Chondrocyte (in vitro differentiated cells): ENCODE measurements at places on chromosomes 5 and 9. TPM values are rescaled to one million over a fixed set of nuclear protein-coding genes. Genes with fewer than 3 reads are reported as not detected.
A peak's percentile ranks its signal among the peaks of the same experiment; 100 is the strongest.

GADD45G gene
- 1.5 to 4.6 TPM (median 3.2 TPM) in 3 replicates for total RNA-seq

NUTM2G gene
- total RNA-seq = 0.10 to 0.15 TPM in 2 of 3 replicates, not detected in the other

C5orf46 gene
- total RNA-seq = 7.8 to 9.8 TPM in 2 of 3 replicates, not detected in the other

SELENOP gene
- 0.20 to 18.9 TPM (median 0.33 TPM) in 3 replicates for total RNA-seq

SNCAIP gene
- 1.2 to 2.6 TPM (median 1.6 TPM) in 3 replicates for total RNA-seq

SH3PXD2B gene
- total RNA-seq = 48.9 to 81.1 TPM (median 75.7 TPM) in 3 replicates

PTGES gene
- total RNA-seq = 0.95 to 3.3 TPM (median 1.3 TPM) in 3 replicates

SRA1 gene
- 46.5 to 50.4 TPM (median 50.3 TPM) in 3 replicates for total RNA-seq

LCNL1 gene
- 0.15 to 5.8 TPM (median 5.2 TPM) in 3 replicates for total RNA-seq

LECT2 gene
- not detected in 3 replicates for total RNA-seq

ZDHHC11 gene
- total RNA-seq = 1.9 to 4.7 TPM (median 2.3 TPM) in 3 replicates

GABRA6 gene
- not detected in 3 replicates for total RNA-seq

GPR21 gene
- 3.9 to 5.5 TPM (median 4.8 TPM) in 3 replicates for total RNA-seq

DNA sequence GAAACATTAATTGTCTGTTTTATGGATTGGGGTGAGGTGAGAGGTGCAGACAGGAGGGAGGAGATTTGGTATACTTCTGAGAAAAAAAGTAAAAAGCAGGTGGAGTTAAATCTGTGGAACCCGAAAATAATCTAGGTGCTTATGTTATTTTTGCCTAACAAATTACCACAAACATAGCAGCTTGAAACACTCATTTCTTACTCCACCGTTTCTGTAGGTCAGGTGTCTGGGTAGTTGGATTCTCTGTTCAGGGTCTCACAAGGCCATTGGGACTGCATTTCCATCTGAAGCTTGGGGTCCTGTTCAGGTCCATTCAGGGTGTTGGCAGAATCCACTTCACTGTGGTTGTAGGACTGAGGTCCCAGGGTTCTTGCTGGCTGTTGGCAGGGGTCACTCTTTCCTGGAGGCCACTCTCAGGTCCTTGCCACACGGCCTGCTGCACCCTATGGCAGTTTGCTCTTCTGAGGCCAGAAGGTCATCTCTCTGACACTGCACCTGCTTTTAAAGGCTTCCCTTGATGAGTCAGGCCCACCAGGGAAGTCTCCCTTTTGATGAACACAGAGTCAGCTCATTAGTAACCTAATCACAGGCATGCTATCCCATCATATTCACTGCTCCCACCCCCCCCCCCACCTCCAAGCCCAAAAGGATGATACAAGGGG lies 82.2 kb downstream of the TRIO start:
- H3K36me3 ChIP-seq = no peaks in the 10 kb centered on the region
- H3K4me1 ChIP-seq = peaks cover 76% of the 10 kb centered on the region
- H3K4me3 ChIP-seq = no peak overlapping the region
- no peak for DNase-seq
- no peaks in the 10 kb centered on the region for H3K27me3 ChIP-seq

DNA sequence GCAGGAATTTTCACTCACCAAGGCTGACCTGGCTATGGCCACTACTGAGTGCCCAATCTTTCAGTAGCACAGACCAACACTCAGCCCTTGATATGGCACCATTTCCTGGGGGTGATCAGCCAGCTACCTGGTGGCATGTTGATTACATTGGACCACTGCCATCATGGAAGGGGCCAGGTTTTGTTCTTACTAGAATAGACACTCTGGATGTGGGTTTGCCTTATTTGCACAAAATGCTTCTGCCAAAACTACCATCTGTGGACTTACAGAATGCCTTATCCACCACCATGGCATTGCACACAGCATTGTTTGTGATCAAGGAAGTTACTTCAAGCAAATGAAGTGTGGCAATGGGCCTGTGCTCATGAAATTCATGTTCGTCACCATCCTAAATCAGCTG lies 69.7 kb upstream of the SH3GL2 start:
- H3K4me1 ChIP-seq = peaks cover 4% of the 10 kb centered on the region
- H3K4me3 ChIP-seq = no peak overlapping the region

DNA sequence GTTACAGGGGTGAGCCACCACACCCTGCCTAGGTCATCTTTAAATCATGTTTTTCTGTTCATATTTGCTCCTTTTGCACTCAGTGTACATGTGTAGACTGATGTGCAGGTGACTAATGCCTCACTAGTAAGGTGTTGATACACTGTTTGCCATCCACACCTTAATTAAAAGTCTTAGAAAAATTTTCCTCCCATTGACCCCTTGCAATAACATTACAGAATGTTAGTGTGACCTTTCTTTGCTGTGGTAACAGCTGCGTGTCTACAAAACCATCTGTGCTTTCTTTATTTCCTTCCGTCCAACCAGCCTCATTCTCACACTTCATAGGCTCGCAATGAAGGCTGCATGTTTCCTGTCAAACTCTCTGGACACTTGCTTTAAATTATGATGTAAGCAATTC lies 6.6 kb upstream of the CEMIP2 start:
- no peak for DNase-seq
- no peaks in the 10 kb centered on the region for H3K4me1 ChIP-seq
- no peak overlapping the region for H3K4me3 ChIP-seq

DNA sequence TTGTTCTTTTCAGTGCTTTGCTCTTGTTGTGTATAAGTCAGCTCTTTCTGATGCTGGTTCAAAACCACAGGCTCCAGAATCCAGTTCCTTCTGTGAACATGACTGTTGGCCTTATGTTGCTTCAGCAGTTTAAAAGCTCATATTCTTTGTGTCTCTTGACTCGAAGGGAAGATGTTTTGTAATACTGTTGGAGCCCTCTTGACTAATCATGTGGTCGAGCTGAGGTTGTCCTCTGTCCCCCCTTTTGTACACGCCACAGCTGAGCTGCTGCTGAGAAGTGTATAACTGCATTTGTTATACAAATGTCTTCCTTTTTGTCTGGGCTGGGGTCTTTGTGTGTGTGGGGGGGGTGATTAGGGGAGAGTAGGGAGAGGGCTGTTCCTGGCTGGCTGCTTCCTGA lies 35.8 kb downstream of the SLC36A1 start:
- H3K4me1 ChIP-seq = peaks cover 18% of the 10 kb centered on the region
- no peak overlapping the region for H3K27ac ChIP-seq
- peaks cover 50% of the 10 kb centered on the region for H3K36me3 ChIP-seq
- no peaks in the 10 kb centered on the region for H3K27me3 ChIP-seq

DNA sequence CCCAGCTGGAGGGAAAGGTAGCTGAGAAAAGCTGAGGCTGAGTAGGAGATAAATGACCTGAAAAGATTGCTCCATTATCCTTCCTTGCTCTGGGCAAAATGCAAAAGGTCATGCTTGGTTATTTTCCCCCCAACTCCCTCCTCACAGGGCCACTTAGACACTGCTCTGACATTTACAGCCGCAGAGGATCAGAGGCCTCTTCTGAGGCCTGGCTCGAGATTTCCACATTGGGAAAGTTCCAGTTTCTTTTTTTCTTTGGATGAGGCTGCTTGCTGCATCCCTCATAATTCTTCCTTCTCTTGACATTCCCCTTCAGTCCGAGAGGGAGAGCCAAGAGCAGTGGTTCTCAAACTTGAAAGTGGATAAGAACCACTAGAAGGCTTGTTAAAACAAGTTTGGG lies 60.1 kb upstream of the HSPA9 start:
- H3K27me3 ChIP-seq = no peaks in the 10 kb centered on the region
- no peak for DNase-seq
- H3K4me1 ChIP-seq = peaks cover 6% of the 10 kb centered on the region
- H3K4me3 ChIP-seq = no peak overlapping the region
- no peaks in the 10 kb centered on the region for H3K36me3 ChIP-seq
- H3K27ac ChIP-seq = no peak overlapping the region

- DNase-seq = no peak
- H3K4me1 ChIP-seq = no peaks in the 10 kb centered on the region
- H3K36me3 ChIP-seq = peaks cover 3% of the 10 kb centered on the region
- no peak overlapping the region for H3K4me3 ChIP-seq
- H3K27me3 ChIP-seq = peaks cover 10% of the 10 kb centered on the region
Observed at GRCh38 chr5:16135003-16135402, 44.6 kb downstream of the MARCHF11 start.

- peaks cover 4% of the 10 kb centered on the region for H3K27me3 ChIP-seq
- peaks cover 23% of the 10 kb centered on the region for H3K4me1 ChIP-seq
- H3K36me3 ChIP-seq = no peaks in the 10 kb centered on the region
Observed at GRCh38 chr9:89820337-89820736, 215.5 kb downstream of the GADD45G start.

- H3K27ac ChIP-seq = no peak overlapping the region
- H3K4me1 ChIP-seq = no peaks in the 10 kb centered on the region
- peaks cover 12% of the 10 kb centered on the region for H3K27me3 ChIP-seq
Observed at GRCh38 chr9:93255494-93255867, 71.5 kb downstream of the WNK2 start.

DNA sequence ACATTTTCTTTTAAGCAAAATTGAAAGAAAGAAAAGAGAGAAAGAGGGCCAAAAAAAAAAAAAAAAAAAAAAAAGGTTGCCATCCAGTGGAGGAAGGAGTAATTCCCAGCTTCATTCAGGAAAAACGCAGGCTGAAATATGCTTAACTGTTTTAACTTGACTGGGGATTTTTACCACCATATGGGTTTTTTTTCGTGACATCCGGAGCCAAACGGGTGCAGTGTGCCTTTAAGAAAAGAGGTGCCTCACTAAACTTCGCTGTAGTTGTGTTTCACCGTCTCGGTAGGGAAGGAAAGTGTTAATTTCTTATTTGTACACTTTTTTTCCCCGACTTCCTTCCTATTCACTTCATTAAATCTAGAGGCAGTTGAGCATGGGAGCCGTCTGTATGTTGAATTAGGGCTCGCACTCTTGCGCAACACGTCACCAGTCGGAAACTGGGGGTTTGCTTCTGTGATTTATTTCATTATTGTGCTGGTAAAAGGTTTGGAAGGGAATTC lies 143.0 kb downstream of the SMARCA2 start:
- peak overlapping the region; percentile 93 for H3K27ac ChIP-seq
- no peak for DNase-seq
- H3K36me3 ChIP-seq = peaks cover 7% of the 10 kb centered on the region

DNA sequence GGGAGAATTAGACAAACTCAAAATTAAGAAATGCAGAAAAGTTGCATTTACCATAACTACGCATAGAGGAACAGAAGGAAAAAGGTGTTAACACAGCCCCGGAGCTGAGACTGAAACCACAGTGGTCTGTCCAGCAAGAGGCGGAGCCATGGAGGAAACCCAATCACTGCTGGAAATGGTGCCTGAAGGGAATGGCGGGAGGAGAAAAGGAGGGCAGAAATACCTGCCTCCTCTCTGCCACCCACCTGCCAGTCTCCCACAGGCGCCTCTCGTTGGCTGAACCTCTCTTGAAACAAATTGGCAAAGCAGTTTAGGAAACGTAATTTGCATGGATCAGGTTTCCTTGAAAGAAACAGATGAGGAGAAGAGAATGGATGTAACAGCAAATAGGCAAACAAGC lies 9.7 kb upstream of the PRKACG start:
- no peak overlapping the region for H3K4me3 ChIP-seq
- DNase-seq = no peak
- peaks cover 2% of the 10 kb centered on the region for H3K36me3 ChIP-seq
- no peak overlapping the region for H3K27ac ChIP-seq

GRCh38 chr9:108761655-108762347 lies 94.0 kb downstream of the ACTL7B start:
- peaks cover 16% of the 10 kb centered on the region for H3K27me3 ChIP-seq
- peaks cover 2% of the 10 kb centered on the region for H3K36me3 ChIP-seq
- no peaks in the 10 kb centered on the region for H3K4me1 ChIP-seq
- no peak overlapping the region for H3K27ac ChIP-seq
- DNase-seq = no peak
- H3K4me3 ChIP-seq = no peak overlapping the region

- H3K27me3 ChIP-seq = no peaks in the 10 kb centered on the region
- no peak overlapping the region for H3K4me3 ChIP-seq
Observed at GRCh38 chr5:148978370-148979082, 84.3 kb downstream of the SH3TC2 start.

DNA sequence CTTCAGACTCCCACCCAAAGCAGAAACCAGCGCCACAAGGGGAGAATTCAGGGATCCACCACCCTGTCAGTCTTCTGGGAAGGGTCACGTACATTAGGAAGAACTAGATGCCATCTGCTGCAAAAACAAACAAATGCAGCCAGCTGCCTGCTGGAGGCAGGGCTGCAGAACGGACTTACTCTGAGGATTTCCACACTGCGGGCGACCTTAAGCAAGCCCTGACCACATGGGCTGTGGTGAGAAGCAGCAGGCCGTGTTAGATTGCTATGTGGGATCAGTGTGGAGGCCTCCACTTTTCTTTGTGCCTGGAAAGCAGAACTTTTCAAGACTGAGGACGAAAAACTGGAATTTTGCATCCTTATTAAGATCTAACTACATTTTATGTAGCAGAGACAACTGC lies 13.4 kb upstream of the LTC4S start:
- H3K27ac ChIP-seq = no peak overlapping the region
- peaks cover 20% of the 10 kb centered on the region for H3K36me3 ChIP-seq
- H3K4me3 ChIP-seq = no peak overlapping the region
- no peaks in the 10 kb centered on the region for H3K4me1 ChIP-seq
- no peaks in the 10 kb centered on the region for H3K27me3 ChIP-seq
- DNase-seq = no peak

DNA sequence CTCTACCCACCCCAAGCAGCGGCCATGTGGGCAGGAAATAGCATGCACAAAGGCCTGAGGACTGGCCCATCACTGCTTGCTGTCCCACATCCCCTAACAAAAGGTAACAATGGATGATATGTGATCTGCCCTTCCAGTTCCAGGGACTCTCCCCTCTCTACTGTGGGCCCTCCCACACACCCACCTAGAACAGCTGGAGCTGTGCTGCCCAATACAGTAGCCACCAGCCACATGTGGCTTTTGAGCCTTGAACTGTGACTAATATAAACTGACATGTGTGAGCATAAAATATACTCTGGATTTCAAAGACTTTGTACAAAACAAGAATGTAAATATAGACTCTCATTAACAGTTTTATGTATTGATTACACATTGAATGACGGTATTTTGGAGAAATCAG lies 78.1 kb downstream of the C5orf15 start:
- H3K27ac ChIP-seq = no peak overlapping the region
- no peak overlapping the region for H3K4me3 ChIP-seq
- no peak for DNase-seq
- H3K4me1 ChIP-seq = peaks cover 10% of the 10 kb centered on the region

DNA sequence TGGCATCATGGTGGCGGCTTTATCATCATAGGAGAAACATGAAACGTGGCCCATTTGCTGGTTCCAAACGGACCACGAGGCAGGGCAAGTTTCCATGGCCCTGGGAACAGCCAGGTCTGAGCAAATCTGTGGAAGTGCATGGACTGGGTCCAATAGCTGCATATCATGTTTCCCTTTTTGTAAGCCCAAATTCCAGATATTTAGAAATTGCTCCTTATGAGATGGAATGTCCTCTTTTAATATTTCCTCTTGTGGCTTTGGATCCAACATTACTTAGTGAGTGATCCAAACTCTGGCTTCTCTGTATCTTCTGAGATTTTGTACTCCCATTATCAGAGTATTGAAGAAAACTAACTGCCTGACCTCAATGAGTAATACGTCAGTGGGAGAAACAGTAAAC lies 79.8 kb upstream of the FBXL7 start:
- no peak overlapping the region for H3K27ac ChIP-seq
- DNase-seq = no peak
- H3K4me1 ChIP-seq = peaks cover 15% of the 10 kb centered on the region
- no peak overlapping the region for H3K4me3 ChIP-seq
- H3K27me3 ChIP-seq = peaks cover 19% of the 10 kb centered on the region
